ENCODE measurements at places on chromosomes 1 and 21. TPM values are rescaled to one million over a fixed set of nuclear protein-coding genes. Genes with fewer than 3 reads are reported as not detected.

- DNase-seq, result peak; percentile 100
These were observed 18.6 kb downstream of the AZIN2 start for GRCh38 chr1:33099290-33100118.

GRCh38 chr1:245325922-245326795 lies 171.4 kb downstream of the KIF26B start:
- no peak for DNase-seq

- no peak for DNase-seq
These were observed 185.2 kb downstream of the RASAL2 start for GRCh38 chr1:178278916-178279686.

- no peak for DNase-seq
These were observed 31.6 kb downstream of the CDK18 start for GRCh38 chr1:205535866-205536758.

DNA sequence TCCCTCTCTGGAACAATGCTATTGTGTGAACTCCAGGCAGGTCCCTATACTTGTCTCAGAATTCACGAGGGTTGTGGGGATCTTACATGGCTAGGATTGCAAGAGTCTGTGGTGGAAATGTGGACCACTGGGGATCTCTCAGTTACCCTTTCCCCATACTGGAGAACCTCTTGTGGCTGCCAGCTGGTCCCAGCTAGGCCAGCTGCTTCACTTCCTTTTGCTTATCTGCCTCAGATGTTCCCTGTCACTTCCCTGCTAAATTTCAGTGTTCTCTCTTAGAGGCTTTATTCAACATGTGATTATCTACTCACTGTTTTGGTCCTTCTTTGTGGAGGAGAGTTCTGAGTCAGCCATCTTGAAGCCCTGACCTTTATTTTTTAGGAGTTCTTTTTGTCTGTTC lies 75.9 kb upstream of the SAMD13 start:
- DNase-seq, result no peak

- peak; percentile 36 for DNase-seq
These were observed 90.0 kb downstream of the FNBP1L start for GRCh38 chr1:93537924-93538323.

- peak; percentile 83 for DNase-seq
These were observed 56.4 kb downstream of the AHCTF1 start for GRCh38 chr1:246875041-246876026.

DNA sequence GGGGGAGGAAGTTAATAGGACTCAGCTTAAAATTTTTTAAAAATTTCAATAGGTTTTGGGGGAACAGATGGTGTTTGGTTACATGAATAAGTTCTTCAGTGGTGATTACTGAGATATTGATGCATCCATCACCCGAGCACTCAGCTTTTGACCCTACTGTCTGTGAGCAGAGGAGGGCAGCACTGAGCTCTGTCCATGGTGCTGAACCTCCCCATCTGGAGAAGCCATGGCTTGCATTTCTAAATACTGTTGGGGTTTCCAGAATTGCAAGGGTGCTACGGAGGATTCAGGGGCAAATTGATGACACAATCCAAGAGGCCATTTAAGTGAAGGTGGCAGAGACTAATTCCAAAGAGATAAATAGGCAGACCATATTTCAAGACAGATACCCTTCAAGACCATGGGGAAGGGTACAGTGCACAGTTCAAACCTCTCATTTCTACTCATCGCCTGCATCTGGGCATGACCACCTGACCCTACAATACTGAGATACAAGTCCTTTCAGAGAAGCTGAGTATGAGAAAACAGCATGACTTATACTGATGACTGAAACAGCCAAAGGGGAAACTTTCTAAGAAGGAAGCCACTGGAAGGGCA lies 17.2 kb downstream of the SYT2 start:
- peak; percentile 73 for DNase-seq

GRCh38 chr21:18801468-18801867 lies 397.9 kb upstream of the TMPRSS15 start:
- no peak for DNase-seq

The RAB4A gene
- 26.7 TPM for total RNA-seq

The SMYD3 gene
- total RNA-seq, result 69.4 TPM

The GSTM1 gene
- not detected for total RNA-seq

The KRTAP7-1 gene
- total RNA-seq, result not detected

The SLC2A1 gene
- 56.5 TPM for total RNA-seq

The FCER1G gene
- not detected for total RNA-seq

Data from fibroblast of lung (primary cell).